ENCODE measurements at places on chromosomes 13 and 19. TPM values are rescaled to one million over a fixed set of nuclear protein-coding genes. Genes with fewer than 3 reads are reported as not detected.

TTC9B gene
- not detected for total RNA-seq

DNA sequence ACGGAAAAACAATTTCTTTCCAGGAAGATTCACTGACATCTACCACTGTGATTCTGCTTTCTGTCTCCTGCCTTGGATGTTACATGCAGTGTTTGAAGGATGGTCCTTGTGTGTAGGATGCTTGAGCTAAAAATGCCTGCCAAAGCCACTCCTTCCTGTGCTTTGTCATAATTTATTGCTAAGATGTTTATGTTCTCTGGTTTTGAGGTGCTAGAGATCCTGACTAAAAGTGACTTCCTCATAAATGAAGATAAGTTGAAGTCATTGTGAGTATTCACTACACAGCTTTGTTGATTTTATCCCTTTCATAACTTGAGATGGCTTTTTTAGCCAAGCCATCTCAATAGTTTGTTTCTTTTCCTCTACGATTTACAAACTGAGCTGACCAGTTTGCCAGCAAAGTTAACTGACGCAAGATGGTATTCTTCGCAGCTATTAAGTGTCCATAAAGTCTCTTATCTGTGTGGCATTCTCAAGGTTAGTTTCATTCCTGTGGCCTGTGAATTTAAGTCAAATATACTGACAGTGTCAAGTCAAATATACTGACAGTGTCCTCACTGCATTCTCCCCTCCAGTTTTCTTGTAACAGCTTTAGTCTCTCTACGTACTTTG, 15.7 kb upstream of the FBXL3 start:
- H3K4me1 ChIP-seq: no peaks in the 10 kb centered on the region
- peaks cover 32% of the 10 kb centered on the region for H3K36me3 ChIP-seq
- H3K27me3 ChIP-seq: no peaks in the 10 kb centered on the region
- no peak for DNase-seq

- H3K27me3 ChIP-seq: no peaks in the 10 kb centered on the region
- H3K4me3 ChIP-seq: no peak overlapping the region
- H3K27ac ChIP-seq: no peak overlapping the region
Observed at GRCh38 chr13:94087100-94087499, 392.4 kb downstream of the DCT start.

- no peak overlapping the region for H3K27ac ChIP-seq
- H3K27me3 ChIP-seq: no peaks in the 10 kb centered on the region
- peaks cover 55% of the 10 kb centered on the region for H3K36me3 ChIP-seq
- H3K4me1 ChIP-seq: peaks cover 22% of the 10 kb centered on the region
- no peak for DNase-seq
- H3K4me3 ChIP-seq: no peak overlapping the region
Observed at GRCh38 chr19:40445780-40446262, 1.7 kb upstream of the SERTAD3 start.

DNA sequence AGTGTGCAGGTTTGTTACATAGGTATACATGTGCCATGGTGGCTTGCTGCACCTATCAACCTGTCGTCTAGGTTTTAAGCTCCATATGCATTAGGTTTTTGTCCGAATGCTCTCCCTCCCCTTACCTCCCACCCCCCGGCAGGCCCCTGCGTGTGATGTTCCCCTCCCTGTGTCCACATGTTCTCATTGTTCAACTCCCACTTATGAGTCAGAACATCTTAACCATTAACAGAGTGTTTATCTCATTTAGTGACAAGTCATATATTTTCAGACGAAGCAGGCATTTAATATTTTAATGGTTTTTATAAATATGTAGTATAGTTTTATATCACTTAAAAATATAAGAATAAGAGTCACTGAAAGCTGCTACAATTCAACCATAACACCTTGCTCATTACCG, 780.5 kb upstream of the ARGLU1 start:
- no peak overlapping the region for H3K4me3 ChIP-seq
- H3K36me3 ChIP-seq: no peaks in the 10 kb centered on the region
- DNase-seq: no peak
